ENCODE measurements at places on chromosomes 7 and 10. TPM values are rescaled to one million over a fixed set of nuclear protein-coding genes. Genes with fewer than 3 reads are reported as not detected.

DNA sequence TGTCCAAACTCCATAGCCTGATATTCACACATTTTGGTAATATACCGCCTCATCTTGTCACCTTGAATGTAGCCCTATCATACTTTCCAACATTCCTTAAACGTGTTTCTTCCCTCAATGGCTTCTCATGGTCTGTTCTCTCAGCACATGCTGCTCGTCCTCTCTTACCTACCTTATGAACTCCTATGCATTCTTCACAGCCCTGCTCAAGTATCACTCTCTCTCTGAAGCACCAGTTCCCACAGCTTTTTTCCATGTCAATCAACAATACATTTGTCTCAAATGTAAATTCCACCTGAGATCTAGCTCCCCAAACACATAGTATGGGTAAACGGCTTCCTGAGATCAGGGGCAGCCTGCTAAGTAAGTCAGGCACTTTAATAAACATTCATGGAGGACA lies 85.2 kb upstream of the ZMIZ1 start:
- no peak for DNase-seq

DNA sequence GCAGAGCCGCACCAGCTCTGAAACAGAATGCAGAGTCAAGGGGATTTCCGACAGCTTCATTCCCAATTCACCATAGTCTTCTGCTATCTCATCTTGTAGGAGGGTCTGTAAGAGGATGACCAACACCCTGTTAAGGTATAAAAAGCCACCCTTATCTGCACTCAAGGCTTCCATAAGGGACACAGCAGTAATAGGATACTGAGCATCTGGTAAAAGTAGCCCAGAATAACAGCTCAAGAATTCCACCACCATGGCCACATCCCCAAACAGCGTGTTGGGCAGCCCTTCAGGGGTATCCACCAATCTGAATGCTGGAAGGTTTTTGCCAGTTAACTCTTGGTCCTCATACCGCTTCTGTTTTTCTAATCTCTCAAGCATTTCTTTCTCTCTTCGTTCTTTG lies 43.8 kb downstream of the FZD9 start:
- no peak for DNase-seq

DNA sequence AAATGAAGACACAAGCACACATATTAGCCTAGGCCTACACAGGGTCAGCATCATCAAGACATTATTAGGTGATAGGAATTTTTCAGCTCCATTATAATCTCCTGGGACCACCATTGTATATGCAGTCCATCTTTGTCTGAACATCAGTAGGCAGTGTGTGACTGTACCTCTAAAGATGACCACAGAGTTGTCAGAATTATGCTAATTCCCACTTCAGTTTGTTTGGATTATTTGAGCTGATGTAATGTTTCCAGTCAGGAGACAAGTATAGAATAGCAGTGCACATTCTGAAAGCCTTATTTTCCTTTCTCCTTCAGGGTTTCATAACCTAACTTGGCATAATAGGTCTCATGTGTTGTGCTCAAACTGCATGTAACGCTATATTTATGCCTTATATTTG lies 306.4 kb downstream of the NXPH1 start:
- no peak for DNase-seq

DNA sequence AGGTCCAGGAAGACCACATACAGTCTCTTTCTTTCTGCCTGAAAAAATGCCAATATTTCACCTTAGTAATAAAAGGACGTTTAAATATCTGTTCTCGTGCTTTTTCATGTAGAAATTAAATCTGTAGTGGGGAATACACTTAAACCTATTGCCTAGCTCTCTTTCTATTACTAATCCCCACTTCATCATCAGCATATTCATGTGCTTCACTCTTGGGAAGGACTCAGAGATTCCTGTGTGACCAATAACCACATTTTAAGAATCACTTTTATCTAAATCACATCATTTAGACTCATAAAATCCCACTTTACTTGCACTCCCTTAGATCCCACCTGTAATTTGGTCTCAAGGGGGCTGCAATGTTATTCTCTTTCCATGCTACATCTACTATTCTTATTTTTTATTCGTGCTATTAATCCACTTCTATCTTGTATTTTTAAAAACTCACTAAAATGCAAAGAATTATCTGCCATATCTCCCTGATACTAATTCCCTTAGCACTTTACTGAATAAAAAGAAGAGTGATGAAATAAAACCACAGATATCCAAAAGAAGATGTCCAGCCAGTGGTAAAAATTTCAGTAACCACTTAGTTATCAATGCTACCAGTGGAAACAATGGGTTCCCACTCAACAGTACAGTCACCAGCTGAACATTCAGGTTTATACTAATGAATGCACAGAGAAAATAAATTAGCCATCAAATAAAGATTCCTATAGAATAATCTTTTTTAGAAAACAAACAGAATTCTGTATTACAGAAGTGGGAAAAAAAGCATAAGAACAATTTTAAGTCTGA lies 102.1 kb downstream of the PPP1R17 start:
- DNase-seq: no peak

- DNase-seq: no peak
Observed at GRCh38 chr10:97939446-97939990, 89.9 kb downstream of the GOLGA7B start.

GRCh38 chr7:44286618-44287487 lies 38.5 kb downstream of the CAMK2B start:
- DNase-seq: no peak

DNA sequence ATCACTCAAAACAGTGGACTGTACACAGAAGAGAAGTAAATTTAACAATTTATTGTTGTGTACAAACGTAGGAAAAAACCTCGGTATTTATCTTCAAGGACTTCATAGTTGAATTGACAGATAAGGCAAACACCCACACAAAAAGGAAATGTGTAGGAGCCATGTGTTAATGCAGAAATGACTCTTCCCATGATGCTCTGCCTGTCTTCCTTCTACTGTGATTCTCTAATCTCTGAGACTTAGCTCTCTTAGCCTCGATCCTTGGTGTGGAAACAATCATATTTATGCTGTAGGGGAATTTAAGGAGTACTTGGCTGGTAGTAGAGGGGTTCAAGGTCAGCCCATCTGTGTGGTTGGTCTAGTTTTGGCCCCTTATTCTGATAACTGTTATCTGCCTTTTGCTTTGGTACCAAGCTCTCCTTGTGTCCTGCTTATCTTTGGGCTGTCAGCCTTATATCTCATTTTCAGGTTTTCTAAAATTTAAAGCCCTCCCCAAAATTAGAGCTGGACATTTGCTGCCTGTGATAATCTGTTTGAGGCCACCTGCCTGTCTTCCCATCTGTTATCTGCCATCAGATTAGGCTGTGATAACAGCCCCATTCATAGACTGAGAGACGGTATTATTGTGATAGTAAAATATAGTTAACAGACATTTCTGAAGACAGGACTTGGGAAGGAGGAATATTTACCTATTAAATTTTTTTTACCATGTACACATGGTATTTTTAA lies 81.7 kb downstream of the GPR85 start:
- no peak for DNase-seq

GRCh38 chr7:28533731-28534531 lies 121.6 kb downstream of the CREB5 start:
- no peak for DNase-seq

- no peak for DNase-seq
Observed at GRCh38 chr10:80133206-80133605, 676 bp downstream of the PLAC9 start.

DNA sequence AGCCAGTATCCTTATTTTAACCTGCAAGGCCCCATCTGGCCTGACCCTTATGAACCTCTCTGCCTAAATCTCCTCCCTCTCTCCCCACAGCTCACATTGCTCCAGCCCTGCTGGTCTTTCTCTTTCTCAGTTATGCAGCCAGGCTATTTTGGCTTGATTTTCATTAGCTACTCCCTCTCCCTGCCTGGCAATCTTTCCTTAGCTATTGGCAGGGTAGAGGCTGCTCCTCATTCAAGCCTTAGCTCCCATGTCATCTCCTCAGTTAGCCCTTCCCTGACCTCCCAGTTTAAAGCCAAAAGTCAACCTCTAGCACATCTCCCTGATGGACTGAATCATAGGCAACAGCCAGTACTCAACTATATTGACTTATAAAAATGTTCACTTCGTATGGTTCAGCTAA lies 214.4 kb upstream of the CELF2 start:
- no peak for DNase-seq

GRCh38 chr7:51318001-51318400 lies 1.4 kb upstream of the COBL start:
- DNase-seq: no peak

GRCh38 chr7:104124893-104125477 lies 82.8 kb downstream of the ORC5 start:
- DNase-seq: no peak

- no peak for DNase-seq
Observed at GRCh38 chr7:101921061-101921460, 103.6 kb downstream of the CUX1 start.

DNA sequence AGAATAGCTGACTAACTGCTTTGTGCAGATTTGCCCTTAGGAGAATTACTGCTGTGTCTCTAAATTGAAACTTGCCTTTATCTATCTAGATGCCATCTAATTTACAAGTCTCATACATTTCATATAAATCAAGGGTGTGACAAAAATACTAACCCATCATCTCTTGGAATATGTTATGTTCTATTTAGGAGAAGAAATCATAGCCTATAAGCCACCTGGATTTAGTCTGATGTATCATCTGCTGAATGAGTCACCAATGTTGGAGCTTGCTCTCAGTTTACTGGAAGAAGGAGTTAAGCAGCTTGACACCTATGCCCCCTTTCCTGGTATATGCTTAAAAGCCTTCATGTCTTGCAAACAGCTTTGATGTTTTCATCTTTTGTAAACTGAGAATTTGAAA lies 43.5 kb downstream of the NUP205 start:
- DNase-seq: no peak

GRCh38 chr7:151459726-151460473 lies 20.0 kb upstream of the CRYGN start:
- DNase-seq: no peak

DNA sequence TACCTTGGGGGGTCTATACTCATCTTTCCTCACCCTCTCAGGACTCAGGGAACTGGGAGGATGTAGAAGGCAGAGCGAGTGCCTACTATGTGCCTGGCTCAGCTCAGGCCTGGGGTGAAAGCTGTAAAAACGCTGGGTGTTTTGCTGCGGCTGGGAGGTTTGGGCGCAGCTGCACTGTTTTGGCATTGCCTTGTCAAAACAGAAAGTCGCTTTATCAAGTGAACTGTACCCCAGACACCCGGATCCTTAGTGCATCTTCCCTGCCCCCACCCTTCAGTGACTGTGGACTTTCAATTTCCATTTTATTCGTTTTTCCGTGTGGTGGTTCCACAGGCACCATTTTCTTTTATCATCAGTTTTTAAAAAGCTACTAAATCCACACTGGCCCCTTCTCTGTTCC lies 86.7 kb upstream of the ZNF716 start:
- DNase-seq: no peak

DNA sequence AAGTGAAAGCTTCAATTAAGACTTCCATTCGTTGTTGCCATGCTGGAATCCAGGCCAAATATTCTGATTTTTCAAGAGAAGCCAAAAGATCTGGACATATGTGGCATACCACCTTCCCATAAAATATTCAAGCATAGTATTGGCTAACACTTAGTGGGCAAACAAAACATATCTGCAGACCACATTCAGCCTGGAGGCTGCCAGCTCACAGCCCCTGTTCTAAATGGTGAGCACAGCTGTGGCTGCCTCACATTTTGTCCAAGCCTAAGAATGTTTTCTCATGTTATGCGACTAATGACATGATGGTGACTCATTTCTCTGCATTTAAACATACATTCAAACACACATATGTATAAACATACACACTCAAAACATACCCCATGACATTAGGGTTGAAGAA lies 10.6 kb upstream of the CALU start:
- no peak for DNase-seq

DNA sequence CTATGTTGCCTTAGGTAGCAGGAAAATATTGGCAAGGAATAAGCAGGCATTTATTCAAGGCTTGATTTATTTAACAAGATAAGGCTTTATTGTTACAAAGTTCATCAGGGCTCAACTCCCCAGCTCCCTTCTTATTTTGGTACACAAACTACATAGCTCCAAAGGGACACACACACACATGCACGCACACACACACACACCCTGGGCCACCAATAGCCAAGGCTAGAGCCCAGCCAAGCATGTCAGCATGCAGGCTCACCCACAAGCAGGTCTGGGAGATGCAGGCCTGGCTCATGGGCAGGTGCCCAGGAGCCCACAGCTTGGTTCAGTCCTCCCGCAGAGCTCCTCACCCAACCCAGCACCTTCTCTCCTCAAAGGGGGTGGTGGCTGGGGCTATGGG lies 23.4 kb downstream of the LEP start:
- no peak for DNase-seq

DNA sequence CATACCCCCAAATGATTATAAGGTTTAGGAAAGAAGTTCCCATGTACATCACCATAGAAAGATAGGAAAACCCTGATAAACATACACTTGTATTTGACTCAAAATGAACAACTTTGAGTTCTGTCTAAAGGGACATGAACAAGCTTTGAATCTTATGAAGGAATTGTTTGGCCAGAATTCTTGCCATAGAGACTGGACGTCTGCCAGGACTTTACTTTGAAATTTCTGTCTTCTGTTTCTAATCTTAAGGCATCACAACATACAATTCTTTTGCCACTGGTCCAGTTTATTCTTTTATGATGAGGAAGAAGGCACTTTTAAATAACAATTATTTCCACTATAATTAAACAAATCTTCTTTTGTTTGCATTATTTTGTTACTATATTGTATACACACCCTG lies 26.2 kb upstream of the CYP26C1 start:
- DNase-seq: no peak

- no peak for DNase-seq
Observed at GRCh38 chr10:61580608-61581007, 82.1 kb upstream of the CABCOCO1 start.

DNA sequence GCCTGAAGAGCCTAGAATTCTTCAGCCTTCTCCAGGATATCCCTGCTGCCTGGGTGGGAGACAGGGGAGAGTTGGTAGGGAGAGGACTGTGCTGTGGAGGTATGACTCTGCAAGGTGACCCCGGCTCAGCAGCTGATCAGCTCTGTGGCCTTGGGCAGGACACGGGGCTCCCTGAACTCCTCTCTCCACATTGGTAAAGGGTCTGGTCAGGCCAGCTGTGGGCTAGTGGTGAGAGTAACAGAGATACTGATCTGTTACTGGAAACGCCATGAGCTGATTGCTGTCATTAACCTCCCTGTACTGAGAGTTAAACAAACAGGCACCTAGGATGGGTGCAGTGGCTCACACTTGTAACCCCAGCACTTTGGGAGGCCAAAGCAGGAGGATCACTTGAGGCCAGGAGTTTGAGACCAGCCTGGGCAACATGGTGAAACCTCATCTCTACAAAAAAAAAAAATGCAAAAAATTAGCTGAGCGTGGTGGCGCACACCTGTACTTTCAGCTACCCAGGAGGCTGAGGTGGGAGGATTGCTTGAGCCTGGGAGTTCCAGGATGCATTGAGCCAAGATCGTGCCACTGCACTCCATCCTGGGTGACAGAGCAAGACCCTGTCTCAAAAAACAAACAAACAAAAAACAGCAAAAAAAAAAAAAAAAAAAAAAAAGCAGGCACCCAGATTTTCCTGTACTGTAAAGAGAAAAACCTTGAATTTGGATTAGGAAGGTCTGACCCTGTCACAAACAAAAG lies 151.5 kb downstream of the CUX1 start:
- no peak for DNase-seq

Gene PARD3
- not detected for polyA plus RNA-seq

Gene UFSP1
- 1.4 TPM for polyA plus RNA-seq

Gene WDR86
- 0.71 TPM for polyA plus RNA-seq

Gene CTAGE4
- not detected for polyA plus RNA-seq

Gene NUP205
- 32.7 TPM for polyA plus RNA-seq

Gene DPP6
- polyA plus RNA-seq: not detected

Gene CALML3
- not detected for polyA plus RNA-seq

Gene ANKRD1
- not detected for polyA plus RNA-seq

Gene PPP1R9A
- polyA plus RNA-seq: not detected

Gene NPTX2
- polyA plus RNA-seq: not detected
